ENCODE measurements at places on chromosomes 1 and 21. TPM values are rescaled to one million over a fixed set of nuclear protein-coding genes. Genes with fewer than 3 reads are reported as not detected.

DNA sequence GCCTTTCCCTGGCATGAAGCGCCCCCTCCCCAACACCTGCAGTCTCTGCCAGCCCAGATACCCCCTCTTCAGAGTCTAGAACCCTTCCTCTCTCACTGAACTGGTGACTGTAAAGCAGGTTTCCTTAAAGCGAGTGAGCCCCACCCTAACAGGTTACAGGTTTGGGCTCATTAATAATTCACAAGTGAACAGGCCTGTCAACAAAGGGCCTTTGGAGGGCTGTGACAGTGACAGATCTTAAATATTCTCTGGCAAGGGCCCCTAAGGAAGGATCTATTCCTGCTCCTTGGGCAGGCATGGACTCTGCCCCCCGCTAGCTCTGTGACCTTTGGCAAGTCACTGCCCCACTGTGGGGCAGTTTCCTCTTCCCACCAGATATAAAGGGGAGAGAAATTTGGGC lies 5.6 kb upstream of the TTC39A start:
- DNase-seq = no peak

DNA sequence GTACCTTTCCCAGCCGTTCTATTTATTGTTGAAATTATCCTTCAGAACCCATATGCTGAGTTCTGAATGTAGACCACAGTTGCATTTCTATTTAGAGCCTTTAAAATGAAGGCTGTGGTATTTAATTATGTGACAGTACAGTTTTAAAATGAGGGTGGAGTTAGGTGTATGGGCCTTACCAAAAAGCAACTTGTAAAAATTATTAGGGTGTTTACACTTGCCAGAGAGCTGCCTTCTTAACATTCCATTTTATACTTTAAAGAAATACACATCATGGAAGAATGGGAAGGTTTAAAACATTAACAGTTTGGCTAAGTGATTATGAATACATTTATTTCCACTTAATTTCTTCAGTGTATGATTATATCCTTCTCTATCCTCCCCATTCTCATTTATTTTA lies 75.7 kb downstream of the RASAL2 start:
- no peak for DNase-seq

DNA sequence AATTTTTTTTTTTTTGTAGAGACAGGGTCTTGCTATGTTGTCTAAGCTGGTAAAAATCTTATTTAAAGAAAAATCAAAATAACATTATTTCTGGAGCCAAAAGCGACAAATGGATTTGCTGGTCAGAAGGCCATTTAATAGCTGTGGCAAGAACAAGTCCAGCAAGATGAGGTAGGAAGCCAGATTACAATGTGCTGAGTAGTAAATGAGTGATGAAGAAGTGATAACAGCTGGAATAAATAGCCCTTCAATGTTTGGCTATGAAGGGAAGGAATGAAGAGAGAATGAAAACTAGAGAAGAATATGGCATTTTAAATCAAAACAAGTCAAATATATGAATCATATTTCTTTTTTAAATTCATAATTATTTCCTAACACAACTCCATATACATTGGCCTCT lies 34.5 kb downstream of the SYDE2 start:
- DNase-seq = no peak

- DNase-seq = no peak
Measured at GRCh38 chr1:115643666-115644065, 1.9 kb downstream of the VANGL1 start.

- DNase-seq = no peak
Measured at GRCh38 chr1:75328691-75329090, 194.5 kb downstream of the LHX8 start.

DNA sequence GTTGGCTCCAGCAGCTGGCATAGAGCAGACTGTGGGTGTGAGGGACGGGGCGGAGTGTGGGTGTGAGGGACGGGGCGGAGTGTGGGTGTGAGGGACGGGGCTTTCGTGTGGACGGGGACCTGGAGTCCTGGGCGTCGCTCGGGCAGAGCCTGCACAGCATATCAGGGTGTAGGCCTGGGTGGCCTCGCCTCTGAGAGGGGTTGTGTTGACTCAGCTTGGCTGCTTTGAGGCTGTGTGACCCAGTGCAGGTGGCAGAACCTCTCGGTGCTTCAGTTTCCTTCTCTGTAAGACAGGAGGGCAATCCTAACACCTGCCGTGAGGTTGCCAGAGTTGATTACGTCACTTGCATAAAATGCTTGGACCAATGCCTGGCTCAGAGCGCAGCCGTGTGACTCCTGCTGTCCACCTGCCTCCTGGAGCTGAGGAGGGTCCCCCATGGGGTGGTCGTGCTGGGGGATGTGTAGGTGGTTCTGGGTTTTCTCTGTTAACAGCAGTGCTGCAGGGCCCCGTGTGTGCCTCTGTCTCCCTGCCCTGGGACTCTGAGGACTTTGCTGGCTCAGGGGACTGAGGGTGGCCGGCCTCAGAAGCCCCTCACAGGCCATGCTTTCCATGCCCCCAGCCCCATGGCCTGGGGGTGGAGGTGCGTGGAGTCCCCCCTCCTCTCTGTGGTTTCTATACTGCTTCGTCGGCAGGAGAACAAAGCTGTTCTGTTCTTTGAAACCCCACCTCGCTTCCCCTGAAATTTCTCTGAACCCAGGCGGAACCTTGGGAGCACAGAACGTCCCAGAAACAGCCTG lies 15.4 kb downstream of the PDXK start:
- no peak for DNase-seq

OBSCN gene
- total RNA-seq = 6.4 TPM

DNA sequence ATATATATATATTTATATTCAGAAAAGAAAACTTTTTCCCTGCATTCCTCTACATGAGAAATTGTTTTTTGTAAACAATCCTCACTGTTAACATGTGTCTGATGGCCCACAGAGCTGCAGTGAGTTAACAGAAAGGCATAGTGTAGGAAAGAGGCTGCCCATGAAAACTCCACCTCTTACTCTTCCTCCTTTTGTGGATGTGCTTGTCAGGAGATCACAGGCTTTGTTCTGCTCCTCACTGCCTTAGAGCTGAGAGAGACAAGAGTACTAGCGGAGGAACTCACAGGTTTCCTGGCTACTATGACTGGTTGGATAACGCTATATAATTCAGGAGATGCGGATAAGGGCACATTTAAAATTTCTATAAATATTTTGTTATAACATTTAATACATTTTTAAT lies 200.6 kb downstream of the BRINP3 start:
- no peak for DNase-seq

- no peak for DNase-seq
Measured at GRCh38 chr1:205943245-205943644, at the start of gene SLC26A9. Gene SLC26A9 (minus strand): TSS chr1:205943456. CDS start chr1:205935820, 7,636 bp downstream.

REN gene
- total RNA-seq = not detected

GRCh38 chr1:243917863-243918565 lies 68.0 kb upstream of the AKT3 start:
- no peak for DNase-seq

SAMD11 gene
- total RNA-seq = not detected

GRCh38 chr1:204363335-204364114 lies 3.8 kb upstream of the PLEKHA6 start:
- no peak for DNase-seq

DNA sequence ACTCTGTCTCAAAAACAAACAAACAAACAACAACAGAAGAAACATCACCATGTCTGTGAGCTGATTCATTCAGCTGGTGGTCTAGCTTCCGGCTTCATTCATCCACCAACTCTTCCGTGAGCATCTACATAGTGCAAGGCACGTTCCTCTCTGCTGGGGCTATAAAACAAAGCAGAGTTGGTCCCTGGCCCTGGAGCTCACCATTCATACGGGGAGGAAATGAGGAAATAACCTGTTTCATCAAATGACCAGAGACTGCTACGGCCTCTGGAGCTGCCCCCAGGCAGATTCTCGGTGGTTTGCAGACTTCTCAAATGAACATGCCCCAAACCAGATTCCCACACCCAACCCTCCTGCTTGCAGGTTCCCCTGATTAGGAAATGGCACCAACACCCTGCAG lies 41.0 kb upstream of the ID3 start:
- no peak for DNase-seq

OR10Z1 gene
- not detected for total RNA-seq

- no peak for DNase-seq
Measured at GRCh38 chr1:30812076-30812475, 54.5 kb upstream of the LAPTM5 start.

DNA sequence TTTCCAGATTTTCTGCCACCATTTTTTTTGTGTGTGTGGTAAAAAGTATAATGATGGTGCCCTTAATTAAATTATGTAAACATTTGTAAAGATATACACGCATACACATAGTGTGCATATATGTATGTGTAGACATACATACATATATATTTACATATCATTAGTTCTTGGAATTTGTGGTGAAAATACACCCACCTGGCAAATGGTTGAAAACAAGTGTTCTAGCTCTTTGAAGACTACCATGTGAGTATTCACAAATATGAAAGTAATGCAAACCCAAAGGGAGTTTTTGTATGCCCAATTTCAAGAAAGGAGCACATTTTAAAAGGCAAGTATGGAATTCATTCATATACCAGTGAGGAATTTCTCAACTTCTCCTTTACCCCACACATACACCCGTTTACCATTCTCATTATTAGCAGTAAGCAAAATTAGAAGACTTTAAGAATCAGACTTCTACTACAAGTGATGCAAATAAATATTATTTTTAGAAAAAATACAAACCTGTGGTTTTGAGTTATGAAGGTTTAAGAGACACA lies 8.0 kb downstream of the RABGAP1L start:
- no peak for DNase-seq

DNA sequence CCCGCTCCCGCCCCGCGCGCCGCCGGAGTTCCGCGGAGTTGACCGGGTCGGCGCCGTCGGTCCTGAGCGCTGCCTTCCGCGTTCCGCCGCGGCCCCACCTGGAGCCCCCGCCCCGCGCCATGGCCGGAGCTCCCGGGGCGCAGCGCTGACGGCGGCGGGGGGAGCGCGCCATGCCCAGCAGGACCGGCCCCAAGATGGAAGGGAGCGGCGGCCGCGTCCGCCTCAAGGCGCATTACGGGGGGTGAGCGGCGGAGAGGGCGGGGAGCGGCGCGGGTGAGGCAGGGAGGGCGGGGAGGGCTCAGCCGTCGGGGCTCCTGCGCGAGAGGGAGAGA lies 216 bp downstream of the PRKCZ start:
- DNase-seq = peak; percentile 20

GRCh38 chr1:209485167-209485566 lies 98.3 kb upstream of the CAMK1G start:
- DNase-seq = peak; percentile 98

- no peak for DNase-seq
Measured at GRCh38 chr1:184634296-184634695, 120.4 kb downstream of the EDEM3 start.

DNA sequence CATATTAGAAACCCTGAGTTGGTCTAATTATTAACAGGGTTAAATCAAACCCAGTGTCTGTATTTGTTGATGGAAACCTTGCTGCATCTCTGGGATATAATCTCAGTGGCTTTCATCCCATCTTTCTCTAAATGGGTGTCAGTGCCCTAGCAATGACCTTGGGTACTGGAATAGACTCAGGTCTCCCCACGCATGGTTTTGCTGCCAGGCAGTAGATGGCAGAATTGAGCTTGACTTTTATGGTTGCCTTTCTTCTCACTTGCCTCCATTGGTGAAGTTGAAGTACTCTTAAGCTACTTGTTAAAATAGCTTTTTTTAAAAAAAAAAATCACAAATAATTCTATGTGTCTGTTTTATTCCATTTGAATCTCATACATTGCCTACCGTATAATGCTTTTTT lies 81.8 kb upstream of the HMCN1 start:
- no peak for DNase-seq

DNA sequence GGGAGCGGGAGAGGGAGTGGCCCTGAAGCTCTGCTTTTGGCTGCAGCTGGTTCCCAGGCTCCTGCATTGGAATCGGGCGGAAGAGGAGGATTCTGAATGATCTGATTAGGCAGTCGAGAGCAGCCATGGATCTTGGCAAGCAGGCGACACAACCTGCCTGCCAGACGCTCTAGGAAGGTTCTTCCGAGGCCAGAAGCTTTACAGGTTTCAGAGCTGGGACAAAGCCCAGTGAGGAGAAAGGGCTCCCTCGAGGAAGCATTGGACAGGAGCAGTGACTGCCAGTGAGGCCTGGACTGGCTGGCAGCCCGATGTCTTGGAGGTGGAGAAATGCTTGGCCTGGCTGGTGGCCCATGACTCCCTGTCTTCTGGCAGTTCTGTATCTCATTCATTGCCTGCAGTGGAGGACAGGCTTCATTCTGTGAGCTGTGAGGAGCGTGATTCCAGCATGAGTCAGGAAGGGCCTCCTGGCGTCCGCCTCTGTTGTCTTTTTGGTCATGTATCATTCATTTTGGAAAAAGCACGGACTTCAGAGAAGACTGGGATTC lies 132.7 kb upstream of the IPO9 start:
- DNase-seq = no peak

GRCh38 chr1:87327376-87328271 lies 1.1 kb upstream of the LMO4 start:
- DNase-seq = peak; percentile 8

DNA sequence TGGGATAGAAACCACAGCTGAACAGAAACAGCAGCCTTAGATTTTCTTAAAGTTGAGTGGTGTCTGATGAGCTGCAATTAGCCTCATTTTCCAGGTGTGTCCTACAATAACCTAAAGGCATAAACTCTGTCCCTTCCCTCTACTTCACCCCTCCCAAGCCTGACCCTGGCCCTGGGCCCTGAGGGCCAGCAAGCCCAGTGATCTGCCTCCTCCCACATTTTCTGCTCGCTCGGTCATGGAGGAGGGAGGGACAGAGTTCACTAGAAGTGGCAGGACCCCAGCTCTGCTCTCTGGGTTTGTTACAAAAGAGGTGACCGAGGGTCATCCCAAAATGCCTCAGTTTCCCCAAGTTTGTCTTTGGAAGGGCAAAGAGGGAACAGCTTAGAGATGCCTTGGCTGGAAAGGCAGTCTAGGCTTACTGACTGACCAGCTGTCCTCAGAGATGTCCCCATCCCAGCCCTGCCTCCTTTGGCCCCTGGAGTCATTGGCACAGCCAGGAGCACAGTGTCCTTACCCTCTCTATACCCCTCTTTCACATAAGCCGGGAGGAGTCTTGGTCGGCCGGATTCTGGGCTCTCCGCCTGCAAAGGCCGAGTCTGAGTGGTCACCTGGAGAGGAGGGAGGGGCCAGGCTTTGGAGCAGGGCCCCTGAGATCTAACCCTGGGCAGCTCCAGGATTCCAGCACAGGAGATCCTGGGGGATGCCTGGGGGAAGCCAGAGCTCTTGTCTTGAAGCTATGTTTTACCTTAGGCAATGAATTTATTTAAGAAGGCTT lies 172.7 kb downstream of the PTPRU start:
- no peak for DNase-seq

All from foreskin keratinocyte (primary cell).